Ammon's horn (tissue), 1 donor: ENCODE measurements at places on chromosomes 4 and X.

GRCh38 chr4:15720851-15721250, 18.0 kb downstream of the BST1 start:
- no peak for DNase-seq

- DNase-seq: no peak
Measured at GRCh38 chr4:38166082-38166481, 205.9 kb downstream of the PTTG2 start.

- DNase-seq: no peak
Measured at GRCh38 chrX:38982370-38982769, 181.1 kb downstream of the MID1IP1 start.

DNA sequence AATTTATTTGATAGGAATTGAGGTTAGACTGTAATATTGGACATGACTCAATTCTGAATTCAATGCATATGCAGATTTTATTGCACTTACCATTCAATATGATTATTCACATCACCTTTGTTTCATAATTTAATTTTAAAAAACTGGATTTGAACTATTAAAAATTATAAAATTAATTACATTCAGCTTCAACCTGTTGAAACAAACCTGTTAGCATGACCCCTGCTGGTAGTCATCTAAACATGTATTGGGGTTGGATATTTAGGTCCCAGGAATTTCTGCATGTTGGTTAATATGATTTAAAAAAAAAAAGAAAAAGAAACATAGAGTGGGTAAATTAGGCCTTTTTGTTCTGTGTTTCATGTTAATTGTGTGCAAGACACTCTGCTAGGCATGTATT, 85.9 kb downstream of the ARSJ start:
- DNase-seq: no peak

DNA sequence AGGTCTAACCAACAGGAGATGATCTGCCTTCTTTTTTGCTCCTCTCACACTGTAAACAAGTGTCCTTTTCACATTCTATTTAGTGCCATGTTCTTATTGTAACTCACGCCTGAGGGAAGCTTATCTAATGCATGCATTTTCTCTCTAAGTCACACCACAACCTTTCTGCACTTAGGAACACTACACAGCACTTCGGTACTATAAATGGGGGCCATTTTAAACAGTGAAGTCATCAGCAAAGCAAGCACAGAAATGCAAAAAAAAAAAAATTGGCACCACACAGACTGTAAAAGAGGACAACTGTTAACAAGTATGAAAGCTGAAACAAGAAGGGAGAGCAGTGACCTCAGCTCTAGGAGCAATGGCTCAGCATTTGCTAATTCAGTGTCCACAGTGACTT, 45.2 kb downstream of the PRSS12 start:
- no peak for DNase-seq

DNA sequence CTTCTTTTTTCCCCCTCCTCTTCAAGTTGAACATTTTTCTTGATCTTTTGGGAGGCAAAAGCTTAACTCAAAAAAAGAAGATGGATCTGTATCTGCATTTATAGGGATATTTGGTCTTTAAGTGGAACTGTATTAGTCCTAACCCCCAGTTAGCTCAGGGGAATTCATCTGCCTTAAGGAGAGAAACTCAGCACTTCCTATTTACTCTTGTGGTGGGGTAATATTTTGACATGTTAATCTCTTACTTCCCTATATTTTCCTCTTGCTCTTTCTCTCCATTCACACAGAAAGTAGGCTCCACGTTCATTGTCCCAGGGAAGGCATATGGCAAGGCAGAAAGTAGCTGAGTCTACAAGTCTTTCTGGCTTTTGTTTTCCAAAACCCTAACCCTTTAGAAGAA, 5.3 kb downstream of the LRRC66 start:
- DNase-seq: no peak

DNA sequence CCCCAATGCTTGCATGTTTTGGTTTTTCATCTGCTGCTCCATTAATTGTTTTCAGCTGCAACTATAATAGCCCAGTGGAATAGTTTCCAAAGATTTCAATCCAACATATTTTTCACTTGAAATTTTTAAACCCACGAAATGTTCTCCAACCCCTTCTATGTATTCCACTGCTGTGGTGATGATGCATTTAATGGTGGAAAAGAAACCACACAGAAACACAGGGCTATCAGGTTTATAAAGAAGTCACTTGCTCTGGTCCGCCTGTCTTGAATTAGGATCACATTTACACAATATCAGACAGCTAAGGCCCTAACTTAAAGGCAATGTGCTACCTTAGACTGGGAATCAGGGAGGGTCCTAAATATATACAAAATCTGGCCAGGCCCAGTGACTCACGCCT, 35.0 kb downstream of the OPHN1 start:
- no peak for DNase-seq

DNA sequence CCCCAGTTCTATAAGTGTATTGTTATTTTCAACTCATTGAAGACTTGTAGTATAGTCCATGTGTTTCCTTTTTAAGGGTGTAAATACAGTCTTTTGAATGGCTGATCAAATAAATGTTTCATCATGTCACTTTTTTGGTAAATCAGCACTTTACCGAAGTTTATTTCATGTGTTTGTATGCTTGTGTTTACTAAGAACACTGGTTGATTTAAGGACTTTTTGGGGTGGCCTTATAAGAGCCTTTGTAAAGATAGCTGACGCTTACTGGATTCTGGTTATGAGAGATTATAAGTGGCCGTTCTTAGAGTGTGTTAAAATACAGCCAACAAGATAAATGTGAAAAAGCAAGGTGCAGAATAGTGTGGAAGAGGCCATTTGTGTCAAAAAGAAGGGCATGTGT, 2.6 kb downstream of the UBE2K start:
- no peak for DNase-seq

GRCh38 chr4:98546910-98547594, 111.4 kb downstream of the TSPAN5 start:
- peak; percentile 74 for DNase-seq

GRCh38 chrX:35150642-35151239, 208.1 kb downstream of the FAM47B start:
- no peak for DNase-seq

GRCh38 chr4:71294301-71294700, 44.5 kb upstream of the SLC4A4 start:
- DNase-seq: no peak

DNA sequence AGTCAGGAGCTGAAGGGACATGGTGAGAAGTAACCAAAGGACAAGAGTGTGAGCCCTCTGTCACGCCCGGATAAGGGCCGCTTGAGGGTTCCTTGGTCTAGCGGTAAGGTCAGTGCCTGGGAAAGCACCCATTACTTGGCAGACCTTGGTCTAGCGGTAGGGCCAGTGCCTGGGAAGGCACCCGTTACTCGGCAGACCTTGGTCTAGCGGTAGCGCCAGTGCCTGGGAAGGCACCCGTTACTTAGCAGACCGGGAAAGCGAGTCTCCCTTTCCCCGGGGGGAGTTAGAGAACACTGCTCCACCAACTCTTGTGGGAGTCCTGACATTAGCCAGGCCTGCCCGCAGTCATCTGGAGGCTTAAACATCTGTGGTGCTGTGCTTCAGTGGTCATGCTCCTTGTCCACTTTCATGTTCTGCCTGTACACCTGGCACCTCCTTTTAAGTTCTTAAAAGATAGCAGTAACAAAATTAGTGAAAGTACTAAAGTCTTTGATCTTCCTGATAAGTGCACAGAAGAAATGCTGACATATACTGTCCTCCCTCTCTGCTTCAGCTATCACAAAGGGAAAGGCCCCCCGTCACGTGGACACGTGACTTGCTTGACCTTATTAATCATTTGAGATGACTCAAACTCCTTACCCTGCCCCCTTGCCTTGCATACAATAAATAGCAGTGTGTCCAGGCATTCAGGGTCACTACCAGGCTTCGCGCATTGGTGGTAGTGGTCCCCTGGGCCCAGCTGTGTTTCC, 9.3 kb upstream of the SEC24B start:
- no peak for DNase-seq

DNA sequence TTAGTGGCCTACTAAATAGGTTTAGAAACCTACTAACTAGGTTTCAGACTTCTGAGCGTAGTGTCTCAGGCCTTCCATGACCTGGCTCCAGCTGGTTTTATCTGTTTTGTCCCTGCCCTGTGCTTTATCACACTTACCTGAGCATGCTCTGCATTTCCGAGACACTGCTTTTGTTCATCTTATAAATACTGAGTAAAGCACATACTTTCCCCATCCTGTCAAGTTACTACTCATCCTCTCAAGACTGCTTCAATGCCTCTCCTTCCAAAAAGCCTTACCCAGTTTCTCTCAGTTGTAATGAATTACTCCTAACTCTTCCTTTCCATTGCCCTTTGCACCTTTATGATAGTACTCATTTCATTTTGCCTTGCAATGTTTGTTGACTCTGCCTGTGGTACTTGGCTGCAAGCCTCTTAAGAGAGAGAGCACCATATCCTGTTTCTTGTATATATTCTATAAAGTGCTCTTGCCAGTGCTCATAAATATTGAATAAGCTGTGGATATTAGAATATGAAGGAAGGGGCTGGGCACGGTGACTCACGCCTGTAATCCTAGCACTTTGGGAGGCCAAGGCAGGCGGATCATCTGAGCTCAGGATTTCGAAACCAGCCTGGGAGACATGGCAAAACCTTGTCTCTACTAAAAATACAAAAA, 34.4 kb downstream of the SLAIN2 start:
- DNase-seq: no peak

DNA sequence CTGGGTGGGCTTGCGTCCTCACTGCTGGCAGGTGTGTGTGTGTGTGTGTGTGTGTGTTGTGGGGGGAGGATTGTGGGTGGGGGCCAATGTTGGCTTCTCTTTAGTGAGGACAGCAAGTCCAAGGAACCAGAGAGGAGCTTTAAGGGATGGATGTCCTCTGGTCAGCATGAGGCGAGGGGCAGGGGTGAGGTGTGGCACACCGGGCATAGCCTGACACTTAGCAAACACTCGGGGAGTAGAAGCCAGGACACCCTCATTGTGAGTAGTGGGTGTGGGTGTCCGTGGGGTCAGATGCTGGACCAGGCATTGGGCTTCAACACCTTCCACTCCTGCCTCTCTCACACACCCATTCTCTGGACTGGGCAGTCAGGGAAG, 2.8 kb downstream of the SORCS2 start:
- DNase-seq: no peak

DNA sequence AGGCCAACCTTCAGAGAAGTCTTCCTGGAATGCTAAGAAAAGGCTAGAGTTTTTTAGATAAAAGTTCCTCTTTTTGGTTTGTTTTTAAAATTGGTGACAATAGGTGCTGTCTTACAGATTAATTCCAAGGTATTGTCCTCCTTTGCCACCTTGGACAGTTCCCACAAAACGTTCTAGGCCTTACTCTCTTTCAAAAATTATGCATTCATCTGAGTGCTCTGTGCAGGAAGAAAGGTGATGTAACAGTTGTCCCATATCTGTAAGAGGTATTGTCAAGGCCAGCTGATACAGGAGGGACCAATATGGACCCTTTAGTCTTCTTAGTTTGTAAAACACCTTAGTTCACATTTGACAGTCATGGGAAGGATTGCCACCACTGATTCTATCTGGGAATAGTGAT, 15.9 kb upstream of the CXCL5 start:
- DNase-seq: no peak

- DNase-seq: no peak
Measured at GRCh38 chr4:47639531-47639930, 154.5 kb downstream of the ATP10D start.
